Activated CD4-positive, alpha-beta memory T cell treated with anti-CD3 and anti-CD28 coated beads for 36 hours (primary cell): ENCODE measurements at places on chromosomes 2 and 18. TPM values are rescaled to one million over a fixed set of nuclear protein-coding genes. Genes with fewer than 3 reads are reported as not detected.

- H3K27ac ChIP-seq: peak overlapping the region; percentile 78
- peak; percentile 60 for DNase-seq
- H3K36me3 ChIP-seq: no peaks in the 10 kb centered on the region
- H3K4me1 ChIP-seq: peaks cover 19% of the 10 kb centered on the region
- H3K4me3 ChIP-seq: no peak overlapping the region
- H3K27me3 ChIP-seq: peaks cover 4% of the 10 kb centered on the region
Observed at GRCh38 chr2:118177318-118177717, 89.0 kb downstream of the INSIG2 start.

- H3K4me3 ChIP-seq: no peak overlapping the region
- no peaks in the 10 kb centered on the region for H3K36me3 ChIP-seq
- no peak for DNase-seq
- H3K27me3 ChIP-seq: peaks cover 2% of the 10 kb centered on the region
Observed at GRCh38 chr2:16271231-16271896, 331.0 kb downstream of the MYCN start.

DNA sequence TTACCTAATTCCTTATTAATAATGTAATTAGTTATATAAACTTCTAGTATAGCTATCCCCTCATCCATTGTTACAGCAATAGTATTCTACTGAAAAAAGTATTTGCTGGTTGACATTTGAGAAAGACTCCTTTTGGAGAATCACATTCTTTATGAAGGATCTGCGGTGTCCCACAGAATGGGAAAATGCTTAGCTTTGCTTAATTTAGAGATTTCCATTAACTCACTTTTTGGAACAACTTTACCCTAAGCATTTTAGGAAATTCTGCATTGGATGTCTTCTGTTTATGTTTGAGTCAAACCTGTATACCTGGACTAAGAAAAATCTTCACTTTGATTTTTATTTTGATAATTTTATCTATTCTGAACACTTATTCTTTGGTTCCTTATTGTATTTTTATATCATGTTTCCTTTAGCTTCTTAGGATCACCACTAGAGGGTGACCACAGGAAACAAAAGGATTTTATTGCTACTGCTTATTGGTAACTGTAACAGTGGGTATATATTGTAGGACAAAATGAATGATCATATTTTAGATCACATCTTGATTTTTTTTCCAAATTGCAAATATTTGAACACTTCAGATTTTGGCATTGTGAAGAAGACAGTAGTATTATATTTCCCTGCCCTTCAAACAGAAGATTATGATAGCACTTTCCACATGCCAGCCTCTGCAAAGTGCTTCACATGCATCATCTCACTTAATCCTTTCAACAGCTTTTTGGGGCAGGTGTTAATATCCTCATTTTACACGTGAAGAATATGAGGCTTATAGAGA, 79.6 kb downstream of the MIB1 start:
- H3K4me1 ChIP-seq: no peaks in the 10 kb centered on the region
- no peak overlapping the region for H3K27ac ChIP-seq
- no peak for DNase-seq
- no peak overlapping the region for H3K4me3 ChIP-seq
- H3K36me3 ChIP-seq: peaks cover 18% of the 10 kb centered on the region

GRCh38 chr2:179558010-179558934, 293.6 kb upstream of the SESTD1 start:
- no peak overlapping the region for H3K4me3 ChIP-seq
- no peak for DNase-seq
- no peaks in the 10 kb centered on the region for H3K36me3 ChIP-seq
- no peaks in the 10 kb centered on the region for H3K4me1 ChIP-seq
- H3K27ac ChIP-seq: no peak overlapping the region

GRCh38 chr2:85135660-85135914, 2.4 kb downstream of the TCF7L1 start:
- no peak overlapping the region for H3K27ac ChIP-seq
- H3K27me3 ChIP-seq: peaks cover 47% of the 10 kb centered on the region

DNA sequence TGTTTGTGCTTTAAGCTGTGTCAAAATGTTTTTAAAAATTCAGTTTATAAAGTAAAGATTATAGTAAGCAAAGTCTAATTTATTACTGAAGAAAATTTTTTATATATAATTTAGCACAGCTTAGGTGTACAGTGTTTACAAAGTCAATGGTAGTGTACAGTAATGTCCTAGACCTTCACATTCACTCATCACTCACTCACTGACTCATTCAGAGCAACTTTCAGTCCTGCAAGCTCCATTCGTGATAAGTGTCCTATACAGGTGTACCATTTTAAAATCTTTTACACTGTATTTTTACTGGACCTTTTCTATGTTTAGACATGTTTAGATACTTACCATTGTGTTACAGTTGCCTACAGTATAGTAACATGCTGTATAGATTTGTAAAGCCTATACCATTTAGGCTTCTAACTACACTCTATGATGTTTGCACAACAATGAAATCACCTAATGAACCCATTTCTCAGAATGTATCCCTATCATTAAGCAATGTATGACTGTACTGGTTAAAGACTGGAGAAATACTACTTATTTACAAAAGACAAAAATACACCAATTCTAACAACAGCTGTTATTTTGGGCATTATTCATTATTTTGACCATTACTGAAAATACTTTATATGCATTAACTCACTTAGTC, 95.1 kb downstream of the STRN start:
- peaks cover 53% of the 10 kb centered on the region for H3K36me3 ChIP-seq
- H3K4me1 ChIP-seq: peaks cover 4% of the 10 kb centered on the region
- H3K4me3 ChIP-seq: no peak overlapping the region
- no peak for DNase-seq
- H3K27me3 ChIP-seq: no peaks in the 10 kb centered on the region

DNA sequence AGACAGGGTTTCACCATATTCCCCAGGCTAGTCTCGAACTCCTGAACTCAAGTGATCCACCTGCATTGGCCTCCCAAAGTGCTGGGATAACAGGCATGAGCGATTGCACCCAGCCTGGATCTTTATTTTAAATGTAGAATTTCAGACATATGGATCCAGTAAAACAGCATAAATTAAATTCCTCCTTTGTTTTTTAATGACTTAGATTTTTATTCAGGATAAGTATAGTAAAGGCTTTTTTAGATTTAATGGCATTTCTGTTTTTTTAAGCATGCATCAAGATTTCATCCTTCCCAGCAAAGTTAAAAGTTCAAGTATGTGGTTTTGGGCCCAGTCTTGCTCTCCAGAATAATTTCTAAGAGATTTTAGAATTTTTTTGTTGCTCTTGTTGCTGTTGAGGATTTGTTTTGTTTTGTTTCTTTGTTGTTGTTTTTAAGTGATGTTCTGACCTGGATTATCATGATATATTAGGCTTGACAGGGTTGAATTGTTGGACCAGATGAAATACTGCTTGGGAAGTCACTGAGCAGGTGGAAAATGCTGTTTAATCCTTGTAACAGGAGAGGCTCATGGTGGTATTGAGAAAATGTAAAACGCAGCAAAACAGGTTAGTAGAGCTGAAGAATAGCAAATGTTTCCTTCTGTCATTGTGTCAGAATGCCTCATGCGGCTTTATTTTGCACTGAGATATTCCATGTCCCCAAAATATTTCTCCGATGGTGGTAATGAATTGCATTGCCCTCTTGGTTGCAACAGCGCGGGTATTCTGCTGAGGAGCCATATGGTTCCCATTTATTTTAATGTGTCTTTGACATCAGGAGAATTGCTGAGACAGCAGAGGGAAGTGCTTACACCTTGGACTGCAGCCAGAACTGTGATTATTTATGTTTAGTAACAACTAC, 147.9 kb downstream of the GALNT3 start:
- H3K4me3 ChIP-seq: no peak overlapping the region
- peaks cover 1% of the 10 kb centered on the region for H3K27me3 ChIP-seq
- no peaks in the 10 kb centered on the region for H3K4me1 ChIP-seq
- DNase-seq: no peak

GRCh38 chr2:97708048-97708380, 5.4 kb upstream of the ZAP70 start:
- H3K36me3 ChIP-seq: peaks cover 2% of the 10 kb centered on the region
- peaks cover 28% of the 10 kb centered on the region for H3K4me1 ChIP-seq
- no peak overlapping the region for H3K27ac ChIP-seq
- H3K27me3 ChIP-seq: no peaks in the 10 kb centered on the region
- H3K4me3 ChIP-seq: no peak overlapping the region
- no peak for DNase-seq

GRCh38 chr18:36095936-36096519, 28.7 kb upstream of the RPRD1A start:
- peaks cover 12% of the 10 kb centered on the region for H3K4me1 ChIP-seq
- DNase-seq: no peak
- H3K36me3 ChIP-seq: no peaks in the 10 kb centered on the region
- peaks cover 2% of the 10 kb centered on the region for H3K27me3 ChIP-seq
- H3K27ac ChIP-seq: no peak overlapping the region

GRCh38 chr2:54945391-54946219, 104.6 kb downstream of the RTN4 start:
- H3K4me1 ChIP-seq: peaks cover 6% of the 10 kb centered on the region
- no peaks in the 10 kb centered on the region for H3K36me3 ChIP-seq
- no peak overlapping the region for H3K27ac ChIP-seq
- H3K4me3 ChIP-seq: no peak overlapping the region
- no peaks in the 10 kb centered on the region for H3K27me3 ChIP-seq

DNA sequence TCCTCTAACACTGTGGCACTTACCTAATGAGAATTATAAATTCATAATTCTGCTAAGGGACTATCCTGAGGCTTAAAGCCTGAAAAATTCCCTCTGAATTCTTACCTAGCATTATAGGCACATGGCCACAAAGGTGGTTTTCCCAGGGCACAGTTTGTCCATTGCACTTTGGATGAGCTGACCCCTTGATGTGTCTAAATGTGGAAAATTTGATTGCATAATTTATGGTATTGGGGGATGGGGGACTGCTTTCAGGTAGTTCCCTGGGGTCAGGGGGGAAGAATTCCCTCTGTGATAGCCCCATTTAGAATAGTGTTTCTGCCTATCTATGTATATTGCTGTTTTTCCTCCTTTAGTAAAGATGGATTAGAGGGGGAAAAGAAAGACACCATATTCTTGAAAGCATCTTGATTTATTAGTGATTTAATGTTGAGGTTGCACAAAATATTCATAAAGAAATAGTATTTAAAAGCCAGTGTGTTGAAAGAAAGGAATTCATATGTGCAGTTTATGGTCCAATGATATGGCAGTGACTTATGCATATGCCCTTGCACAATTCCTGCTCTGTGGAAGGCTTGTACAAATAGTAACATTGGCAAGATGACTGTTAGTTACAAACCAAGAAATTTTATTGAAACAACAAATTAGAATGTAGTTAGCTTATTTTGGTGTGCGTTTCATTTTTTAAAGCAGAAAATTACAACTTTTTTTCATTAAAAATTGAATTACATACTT, 8.7 kb upstream of the HTR2B start:
- H3K36me3 ChIP-seq: no peaks in the 10 kb centered on the region
- H3K27ac ChIP-seq: no peak overlapping the region
- no peak for DNase-seq
- no peak overlapping the region for H3K4me3 ChIP-seq

DNA sequence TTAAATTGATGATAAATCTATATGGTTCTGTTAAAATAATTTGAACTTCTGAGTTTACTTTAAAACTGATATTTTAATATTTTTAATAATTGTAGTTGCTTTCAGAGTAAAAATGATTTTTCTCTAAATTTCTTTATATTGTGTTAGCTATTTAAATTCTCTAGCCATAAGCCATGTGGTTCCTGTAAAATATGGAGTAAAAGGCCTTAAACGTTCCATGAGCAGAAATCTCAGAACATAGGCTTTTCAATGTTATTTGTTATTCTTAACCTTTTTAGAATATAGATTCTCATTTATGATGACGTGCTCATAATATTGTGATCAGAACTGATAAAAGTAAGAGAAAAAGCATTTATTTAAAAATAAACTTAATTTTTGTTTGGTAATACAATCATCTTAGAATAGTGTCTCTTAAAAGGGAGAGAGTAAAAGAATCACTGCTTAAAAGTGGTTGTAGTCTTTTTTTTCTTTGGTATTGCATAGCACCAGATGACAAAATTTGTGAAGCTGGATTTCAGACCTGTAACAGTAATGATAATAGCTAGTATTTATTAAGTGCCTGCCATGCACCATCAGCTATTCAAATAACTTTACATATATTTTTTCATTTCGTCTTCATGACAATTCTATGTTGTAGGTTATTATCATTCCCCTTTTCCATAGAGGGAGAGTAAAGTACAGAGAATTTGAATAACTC, 2.7 kb downstream of the BMPR2 start:
- H3K4me3 ChIP-seq: no peak overlapping the region
- H3K27ac ChIP-seq: no peak overlapping the region
- DNase-seq: no peak
- H3K27me3 ChIP-seq: no peaks in the 10 kb centered on the region
- H3K36me3 ChIP-seq: peaks cover 2% of the 10 kb centered on the region

- DNase-seq: no peak
- H3K4me1 ChIP-seq: no peaks in the 10 kb centered on the region
- no peak overlapping the region for H3K4me3 ChIP-seq
- H3K36me3 ChIP-seq: no peaks in the 10 kb centered on the region
- H3K27me3 ChIP-seq: no peaks in the 10 kb centered on the region
- no peak overlapping the region for H3K27ac ChIP-seq
Observed at GRCh38 chr2:136874258-136874657, 108.9 kb downstream of the THSD7B start.

- H3K4me1 ChIP-seq: no peaks in the 10 kb centered on the region
- no peak for DNase-seq
- H3K27me3 ChIP-seq: no peaks in the 10 kb centered on the region
- no peak overlapping the region for H3K4me3 ChIP-seq
Observed at GRCh38 chr18:24840051-24840450, 379.6 kb downstream of the HRH4 start.

DNA sequence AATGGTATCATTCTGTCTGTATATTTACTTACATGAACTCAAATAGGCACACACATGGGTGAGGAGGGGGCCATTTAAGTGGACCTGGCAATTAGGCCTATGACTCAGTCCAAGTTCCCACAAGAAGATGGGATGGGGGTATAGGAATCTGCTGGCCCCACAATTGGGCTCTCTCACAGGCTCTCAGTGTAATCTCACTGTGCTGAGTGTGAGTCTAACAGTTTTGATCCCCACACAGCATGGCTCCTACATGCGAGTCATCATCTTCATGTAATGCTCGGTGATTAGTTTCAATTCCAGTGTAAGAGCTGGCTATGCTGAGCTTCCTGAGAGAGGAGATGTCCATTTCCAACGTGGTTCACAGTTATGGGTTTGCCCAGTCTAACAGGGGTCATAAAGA, 114.0 kb downstream of the GATA6 start:
- H3K27ac ChIP-seq: peak overlapping the region; percentile 73
- peaks cover 9% of the 10 kb centered on the region for H3K4me1 ChIP-seq
- no peak overlapping the region for H3K4me3 ChIP-seq
- no peak for DNase-seq
- H3K36me3 ChIP-seq: no peaks in the 10 kb centered on the region
- H3K27me3 ChIP-seq: no peaks in the 10 kb centered on the region

DNA sequence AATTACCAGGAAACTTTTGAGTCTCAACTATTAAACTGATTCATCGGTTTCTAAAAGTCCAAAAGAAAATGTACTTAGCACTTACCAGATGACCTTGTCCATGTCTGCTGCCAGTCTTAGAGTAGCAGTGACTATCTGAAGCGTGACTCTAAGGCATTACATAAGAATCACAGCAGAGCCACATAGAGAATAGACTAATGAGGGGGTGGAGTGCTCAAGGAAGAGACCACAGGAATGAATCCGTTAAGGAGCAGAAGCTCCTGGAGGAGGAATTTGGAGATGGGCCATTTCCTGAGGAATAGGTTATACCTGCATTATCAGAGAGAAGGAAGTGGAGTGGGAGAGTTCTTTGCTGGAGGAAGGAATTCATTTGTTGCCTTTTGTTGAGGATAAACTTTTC, 116.0 kb downstream of the MAP3K20 start:
- H3K36me3 ChIP-seq: no peaks in the 10 kb centered on the region
- DNase-seq: no peak
- peaks cover 7% of the 10 kb centered on the region for H3K27me3 ChIP-seq
- H3K4me1 ChIP-seq: no peaks in the 10 kb centered on the region

The NPAS2 gene
- 1.4 TPM for total RNA-seq

The TPO gene
- total RNA-seq: not detected

The SAG gene
- 1.3 TPM for total RNA-seq

The ASPRV1 gene
- total RNA-seq: 0.63 TPM

The ALPG gene
- not detected for total RNA-seq

The TRABD2A gene
- 29.6 TPM for total RNA-seq
